KBM-7 (cell line): ENCODE measurements at places on chromosomes 11 and 22.

GRCh38 chr11:103898065-103898464, 138.4 kb upstream of the DDI1 start:
- no peak for DNase-seq

GRCh38 chr11:11390068-11390771, 37.2 kb upstream of the CSNK2A3 start:
- DNase-seq = no peak

GRCh38 chr11:46296528-46297448, 19.3 kb downstream of the CREB3L1 start:
- DNase-seq = no peak

DNA sequence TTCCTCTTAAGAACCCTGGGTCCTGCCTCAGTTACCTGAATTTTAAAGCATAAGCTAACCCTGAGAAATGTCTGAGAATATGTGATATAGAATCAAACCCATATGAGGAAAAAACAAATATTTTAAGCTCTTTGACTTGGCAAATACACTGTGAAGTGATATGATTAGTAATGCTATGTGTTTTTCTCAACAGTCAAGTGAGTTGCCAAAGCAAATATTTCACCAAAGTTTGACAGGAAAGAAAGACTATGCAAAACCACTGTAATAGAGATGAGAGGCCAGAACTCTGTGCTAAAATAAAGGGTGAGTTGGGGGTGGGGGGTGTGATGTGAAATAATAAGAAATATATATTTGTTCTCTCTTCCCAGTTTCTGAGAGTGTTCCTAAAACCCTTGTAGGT, 613.5 kb upstream of the CCDC179 start:
- DNase-seq = no peak

GRCh38 chr11:41879214-41879613, 419.8 kb upstream of the LRRC4C start:
- DNase-seq = no peak

GRCh38 chr11:70364745-70365543, 33.4 kb upstream of the CTTN start:
- peak; percentile 84 for DNase-seq

- DNase-seq = peak; percentile 57
Measured at GRCh38 chr11:88886796-88887195, 179.0 kb downstream of the GRM5 start.

GRCh38 chr22:47629273-47629711, 866.8 kb downstream of the TBC1D22A start:
- no peak for DNase-seq

DNA sequence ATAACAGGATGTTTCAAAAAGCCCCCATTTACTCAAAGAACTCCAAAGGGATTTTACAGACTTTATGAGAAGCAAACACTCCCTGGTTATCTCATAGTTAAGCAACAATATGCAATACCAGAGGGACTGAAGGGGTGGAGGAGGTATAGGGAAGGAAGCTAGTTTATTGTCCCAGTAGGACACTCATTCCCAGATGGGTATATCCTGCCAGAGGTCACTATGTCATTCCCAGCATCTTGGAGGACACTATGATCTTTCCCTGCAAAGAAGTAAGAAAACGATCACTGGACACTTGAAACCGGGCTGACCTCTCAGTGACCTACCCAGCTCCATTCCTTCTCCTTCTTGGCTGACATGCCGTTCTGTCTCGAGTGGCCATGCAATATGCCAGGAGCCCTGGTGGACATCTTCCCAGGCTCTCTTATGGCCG, 114.5 kb downstream of the NAT10 start:
- no peak for DNase-seq

DNA sequence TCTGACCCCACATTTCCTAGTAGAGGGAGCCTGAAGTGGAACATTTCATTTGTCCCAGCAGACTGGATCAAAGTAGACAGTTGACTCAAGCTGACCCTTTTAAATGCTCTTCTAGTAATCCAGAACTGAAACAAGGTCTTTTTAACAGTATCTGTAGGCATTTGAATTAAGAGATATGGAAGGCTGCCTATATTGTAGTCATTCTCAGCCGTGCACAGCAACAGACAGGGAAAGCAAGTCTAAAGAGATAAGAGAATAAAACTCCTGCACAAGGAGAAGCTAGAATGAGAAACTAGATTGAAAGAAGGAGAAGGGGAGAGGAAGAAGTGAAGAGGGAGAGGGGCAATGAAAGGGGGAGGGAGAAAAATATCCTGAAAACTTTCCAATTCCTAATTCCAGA, 180.6 kb upstream of the MTMR2 start:
- no peak for DNase-seq

DNA sequence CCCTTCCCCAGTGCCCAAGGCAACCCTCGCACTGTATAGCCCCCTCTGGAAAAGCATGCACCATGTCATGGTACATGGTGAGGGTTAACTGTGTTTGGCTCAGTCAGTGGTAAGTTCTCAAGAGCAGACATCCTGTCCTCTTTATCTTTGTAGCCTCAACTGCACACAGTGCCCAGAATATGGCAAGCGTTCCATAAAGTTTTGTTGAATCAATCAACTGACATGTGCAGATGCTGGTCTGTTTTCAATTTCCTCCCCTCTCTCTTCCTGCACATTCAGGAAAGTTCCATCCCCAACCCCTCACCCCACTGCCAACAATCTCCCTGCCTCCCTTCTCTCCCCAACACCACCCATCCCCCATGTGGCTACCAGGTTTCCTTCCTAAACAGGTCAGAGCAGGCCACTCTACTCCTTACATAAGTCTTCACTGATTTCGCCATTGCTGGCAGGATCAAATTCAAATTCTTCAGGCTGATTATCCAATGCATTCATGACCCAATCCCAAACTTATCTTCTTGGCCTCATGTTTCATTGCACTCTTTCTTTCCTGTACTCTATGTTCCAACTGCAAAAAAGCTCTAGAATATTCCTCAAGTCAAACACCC, 15.5 kb upstream of the TMPRSS5 start:
- DNase-seq = no peak

DNA sequence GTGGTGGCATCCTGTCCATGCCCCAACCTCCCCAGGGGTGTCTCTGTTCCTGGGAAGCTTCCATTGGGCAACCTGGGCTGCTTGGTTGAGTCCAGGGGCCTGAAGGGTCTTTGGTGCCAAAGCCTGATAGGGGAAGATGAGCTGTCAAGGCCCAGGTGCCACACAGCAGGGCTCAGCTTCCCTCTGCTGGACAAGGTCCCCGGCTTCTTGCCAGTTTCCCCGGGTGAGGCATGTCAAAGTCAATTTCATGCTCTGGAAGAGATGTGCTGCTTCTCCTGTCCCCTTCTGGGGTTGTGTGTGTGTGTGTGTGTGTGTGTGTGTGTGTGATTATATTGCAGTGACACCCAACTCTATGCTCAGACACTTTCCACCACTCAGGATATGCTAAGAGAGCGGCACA, 26.9 kb downstream of the TP53I11 start:
- DNase-seq = no peak

GRCh38 chr11:71986131-71986530, 12.6 kb upstream of the IL18BP start:
- DNase-seq = peak; percentile 43

GRCh38 chr22:24768537-24769374, 5.8 kb downstream of the PIWIL3 start:
- DNase-seq = peak; percentile 76

GRCh38 chr22:42091455-42091782, 847 bp upstream of the NDUFA6 start:
- no peak for DNase-seq

GRCh38 chr11:93895106-93895862, 44.9 kb upstream of the VSTM5 start:
- DNase-seq = peak; percentile 36

DNA sequence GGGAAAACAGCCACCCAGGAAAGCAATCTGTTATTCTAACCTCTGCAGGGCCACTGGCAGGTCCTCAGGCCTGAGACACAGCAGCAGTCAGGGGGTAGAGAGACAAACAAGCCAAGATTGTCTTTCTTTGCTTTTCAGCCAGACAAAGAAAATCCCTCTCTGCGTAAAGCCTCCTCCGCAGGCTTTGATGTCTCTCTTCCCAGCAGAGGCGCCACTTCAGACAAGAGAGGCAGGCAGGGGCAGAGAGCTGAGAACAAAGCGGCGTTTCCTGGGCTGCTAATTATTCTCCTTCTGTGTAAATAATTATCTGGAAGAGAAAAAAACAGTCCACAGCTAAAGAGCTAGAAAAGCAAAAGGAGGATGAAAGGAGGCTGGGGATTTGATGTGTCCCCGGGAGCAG, 102.7 kb upstream of the SEZ6L start:
- DNase-seq = no peak

GRCh38 chr11:2580571-2581001, 119.2 kb downstream of the KCNQ1OT1 start:
- DNase-seq = no peak

- DNase-seq = no peak
Measured at GRCh38 chr11:34525098-34525497, 11.5 kb upstream of the ELF5 start.

DNA sequence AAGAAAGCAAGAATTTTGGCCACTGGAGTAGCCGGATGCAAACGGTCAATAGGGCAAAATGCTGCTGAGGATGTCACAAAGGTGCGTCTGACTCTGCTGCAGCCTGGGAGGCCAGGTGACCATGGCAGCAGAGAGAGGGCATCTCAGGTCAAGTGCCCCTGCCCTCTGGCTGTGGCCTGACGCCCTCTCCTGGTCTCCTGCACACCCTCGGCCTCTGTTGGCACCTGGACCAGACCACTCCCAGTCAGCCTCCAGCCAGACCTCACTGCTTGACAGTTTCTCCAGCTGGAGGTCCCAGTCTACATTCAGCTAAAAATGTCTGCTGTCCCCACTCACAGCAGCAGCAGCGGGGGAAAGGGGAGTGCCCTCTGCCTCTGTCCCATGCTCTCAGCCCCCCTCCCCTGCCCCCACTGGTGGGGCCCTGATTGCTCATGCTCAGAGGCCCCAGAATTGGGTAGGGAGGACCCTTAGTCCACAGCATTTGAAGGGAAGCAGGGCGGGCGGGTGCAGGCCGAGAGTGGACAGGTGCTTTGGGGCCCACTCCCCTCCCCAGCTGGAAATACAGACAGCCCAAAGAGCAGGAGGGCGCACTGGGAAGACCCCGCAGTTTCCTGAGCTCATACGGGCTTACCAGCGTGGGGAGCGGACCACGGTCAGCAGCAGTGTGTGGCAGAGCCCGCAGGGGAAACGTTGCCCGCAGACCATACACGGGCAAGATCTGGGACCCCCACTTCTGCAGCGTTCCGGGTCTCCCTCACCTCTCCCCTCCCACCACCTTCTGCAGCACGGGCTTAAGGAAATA, 1.6 kb upstream of the BRSK2 start:
- DNase-seq = no peak

GRCh38 chr11:73468590-73469161, 92.5 kb downstream of the RELT start:
- DNase-seq = no peak

DNA sequence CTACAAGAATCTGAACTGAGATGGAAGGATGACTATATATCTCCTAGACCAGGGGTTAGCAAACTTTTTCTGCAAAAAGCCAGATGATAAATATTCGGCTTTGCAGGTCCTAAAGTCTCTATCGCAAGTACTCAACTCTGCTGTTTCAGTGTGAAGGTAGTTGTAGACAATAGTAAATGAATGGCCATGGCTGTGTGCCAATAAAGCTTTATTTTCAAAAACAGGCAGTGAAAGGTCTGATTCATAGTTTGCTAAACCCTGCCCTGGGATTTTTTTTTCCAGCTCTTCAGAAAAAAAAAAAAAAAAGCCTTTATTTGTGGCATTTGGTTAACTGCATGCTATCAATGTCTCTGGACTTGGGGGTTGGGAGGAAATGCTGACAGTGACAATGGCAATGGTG, 37.5 kb downstream of the FAM227A start:
- no peak for DNase-seq

GRCh38 chr22:42932857-42933484, 75.9 kb upstream of the ARFGAP3 start:
- no peak for DNase-seq

DNA sequence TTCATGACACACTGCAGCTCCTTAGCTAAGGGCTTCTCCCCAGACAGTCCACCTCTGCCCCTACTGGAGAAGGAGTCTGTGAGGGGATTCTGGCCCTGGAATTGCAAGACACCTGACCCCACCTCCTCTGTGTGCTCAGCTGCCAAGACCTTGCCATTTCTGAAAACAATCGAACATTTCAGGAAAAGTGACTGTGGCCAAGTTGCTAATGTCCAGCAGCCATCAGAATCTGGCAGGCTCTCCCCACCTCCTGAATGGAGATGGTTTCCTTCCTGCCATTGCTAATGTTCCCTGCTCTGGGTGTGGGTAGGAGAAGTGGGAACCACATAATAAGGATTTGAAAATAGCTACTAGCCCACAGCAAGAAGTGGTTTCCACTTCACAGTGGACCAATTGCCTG, 127.2 kb upstream of the ALX4 start:
- no peak for DNase-seq

GRCh38 chr11:6012035-6012668, 5.4 kb upstream of the OR56A4 start:
- no peak for DNase-seq

DNA sequence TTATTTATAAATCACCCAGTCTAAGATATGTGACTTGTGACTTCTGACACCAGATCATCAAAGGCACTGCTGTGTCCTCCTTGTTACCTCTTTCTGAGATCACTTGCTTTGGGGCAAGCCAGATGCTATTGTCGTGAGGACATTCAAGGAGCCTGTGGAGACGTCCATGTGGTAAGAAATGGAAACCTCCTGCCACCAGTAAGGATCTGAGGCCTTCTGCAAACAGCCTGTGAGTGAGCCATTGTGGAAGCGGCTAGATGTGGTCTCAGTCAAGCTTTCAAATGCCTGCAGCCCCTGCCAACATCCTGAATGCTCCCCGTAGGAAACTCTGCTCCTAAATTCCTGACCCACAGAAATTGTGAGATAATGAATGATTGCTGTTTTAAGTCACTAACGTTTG, 11.7 kb upstream of the RDX start:
- DNase-seq = no peak

DNA sequence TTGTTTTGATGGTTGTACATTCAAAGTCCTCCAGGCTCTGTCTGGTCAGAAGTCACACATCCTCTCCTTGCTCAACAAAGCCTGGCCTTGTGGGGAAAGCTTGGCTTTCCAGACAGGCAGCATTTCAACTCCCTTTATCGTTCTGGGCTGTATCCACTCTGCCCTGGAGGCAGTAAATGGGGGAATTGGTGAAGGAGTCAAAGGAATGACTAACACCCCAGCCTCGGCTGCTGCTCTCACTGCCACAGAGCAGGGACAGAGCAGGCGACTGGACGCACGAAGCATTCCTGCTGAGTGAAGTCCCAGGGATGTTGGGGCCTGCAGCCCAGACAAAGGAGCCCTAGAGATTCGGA, 52.8 kb downstream of the WNT11 start:
- DNase-seq = no peak

- no peak for DNase-seq
Measured at GRCh38 chr22:16973591-16974297, 34.3 kb downstream of the GAB4 start.

GRCh38 chr11:69153661-69154060, 2.1 kb upstream of the SMIM38 start:
- no peak for DNase-seq

- DNase-seq = no peak
Measured at GRCh38 chr22:32478994-32479393, 4.4 kb downstream of the FBXO7 start.

DNA sequence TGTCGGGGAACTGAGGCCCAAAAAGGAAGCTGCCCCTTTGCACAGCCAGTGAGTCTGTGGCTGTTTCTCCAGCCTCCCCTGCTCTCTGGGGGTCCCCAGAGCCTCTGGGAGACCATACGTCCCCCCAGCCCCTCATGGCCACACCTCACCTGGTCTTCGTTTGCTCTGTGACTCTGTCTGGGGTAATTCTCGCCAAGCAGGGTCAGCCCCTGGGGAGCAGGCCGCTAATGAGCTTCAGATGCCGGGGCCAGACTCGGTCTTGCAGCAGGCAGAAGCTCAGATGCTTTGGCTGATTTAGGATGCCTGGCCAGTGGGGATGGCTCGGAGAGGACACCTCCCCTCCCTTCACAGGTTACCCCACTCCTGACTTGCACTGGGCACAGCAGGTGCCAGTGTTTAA, 24.1 kb upstream of the WNT11 start:
- DNase-seq = no peak
